Mammary epithelial cell (primary cell): ENCODE measurements at places on chromosomes 5 and 9. TPM values are rescaled to one million over a fixed set of nuclear protein-coding genes. Genes with fewer than 3 reads are reported as not detected.
A peak's percentile ranks its signal among the peaks of the same experiment; 100 is the strongest.

GRCh38 chr9:89912605-89912953 lies 307.8 kb downstream of the GADD45G start:
- DNase-seq, result no peak

GRCh38 chr9:113612828-113613227 lies 149.3 kb downstream of the RGS3 start:
- no peak for DNase-seq

DNA sequence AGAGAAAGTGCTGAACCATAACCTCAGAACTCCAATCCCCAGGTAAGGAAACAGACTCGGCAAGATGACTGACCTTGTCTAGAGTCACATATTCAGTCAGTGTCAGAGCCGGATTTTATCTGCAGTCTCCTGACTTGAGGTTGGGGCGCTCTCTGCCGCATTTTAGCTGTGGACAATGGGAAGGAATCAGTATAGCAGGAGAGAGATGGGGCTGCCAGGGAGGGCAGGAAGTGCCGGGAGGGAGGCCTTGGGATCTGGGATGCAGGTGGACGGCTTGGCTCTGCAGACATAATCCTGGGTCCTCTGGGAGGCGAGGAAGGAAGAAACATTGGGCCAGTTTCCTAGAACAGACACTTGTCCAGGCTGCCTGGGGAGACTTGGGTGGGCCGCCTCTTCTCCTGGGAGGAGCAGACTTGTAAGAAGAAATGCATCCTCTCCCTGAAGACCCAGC lies 39.7 kb upstream of the COL15A1 start:
- DNase-seq, result no peak

DNA sequence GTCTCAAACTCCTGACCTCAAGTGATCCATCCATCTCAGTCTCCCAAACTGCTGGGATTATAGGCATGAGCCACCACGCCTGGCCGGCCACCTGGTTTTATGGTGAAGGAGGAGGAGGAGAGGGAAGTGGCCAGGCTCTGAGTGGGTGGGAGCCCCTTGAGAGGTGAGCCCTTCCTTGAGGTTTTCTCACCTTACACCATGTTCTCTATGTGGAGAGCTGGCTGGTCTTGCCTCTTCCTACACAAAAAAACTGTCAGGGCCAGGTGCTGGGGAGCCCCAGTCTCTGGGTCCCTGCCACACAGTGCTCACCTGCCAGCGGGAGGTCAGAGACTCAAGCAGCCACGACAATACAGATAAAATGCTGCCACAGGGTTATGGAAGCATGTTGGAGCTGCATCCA lies 18.1 kb downstream of the SWI5 start:
- no peak for DNase-seq

- no peak for DNase-seq
These were observed 3.7 kb upstream of the B4GALT7 start for GRCh38 chr5:177595991-177596774.

DNA sequence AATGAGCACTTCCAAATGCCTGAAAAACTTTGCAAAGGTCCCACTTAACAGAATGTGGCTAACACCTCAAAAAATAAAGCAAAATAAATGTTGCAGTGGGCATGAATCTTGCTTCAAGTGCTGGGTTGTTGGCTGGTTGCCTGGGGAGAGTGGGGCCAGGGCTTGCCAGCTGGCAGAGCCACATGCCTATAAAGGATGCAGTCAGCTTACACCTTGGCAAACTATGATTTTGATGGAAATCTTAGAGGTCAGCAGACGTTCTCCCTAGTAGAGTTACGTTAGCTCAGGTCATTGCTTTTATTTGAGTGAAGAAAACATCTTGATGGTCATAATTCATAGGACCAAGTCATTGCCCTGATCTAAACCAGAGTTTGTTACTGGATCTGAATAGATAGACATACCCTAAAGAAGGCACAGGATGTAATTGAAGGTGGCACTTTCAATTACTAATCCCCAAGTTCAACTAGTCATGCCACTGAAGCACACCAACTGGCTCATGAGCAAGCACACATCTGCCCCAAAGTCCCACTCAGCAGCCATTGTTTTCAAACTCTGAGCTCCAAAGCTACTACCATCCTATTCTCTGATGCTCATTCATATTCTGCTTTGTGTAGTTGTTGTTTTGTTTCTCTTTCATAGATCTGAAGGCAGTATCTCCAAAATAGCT lies 51.2 kb upstream of the ZSWIM6 start:
- peak; percentile 54 for DNase-seq

DNA sequence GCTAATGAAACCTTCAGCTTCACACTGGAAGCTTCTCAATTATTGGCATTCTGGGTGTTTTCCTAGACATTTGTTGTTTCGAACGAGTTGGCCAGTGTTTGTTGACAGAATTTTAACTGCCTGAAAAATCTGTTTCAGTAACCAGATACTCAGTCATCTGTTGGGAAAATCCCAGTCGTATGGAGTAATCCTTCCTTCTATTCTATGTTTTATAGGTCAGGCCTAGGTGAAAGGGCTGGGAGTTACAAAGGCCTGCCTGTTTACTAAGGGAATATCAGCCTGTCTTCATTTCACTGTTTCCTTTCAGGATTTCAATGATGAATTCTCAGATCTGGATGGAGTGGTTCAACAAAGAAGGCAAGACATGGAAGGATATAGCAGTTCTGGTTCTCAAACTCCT lies 59.9 kb downstream of the GRAMD2B start:
- DNase-seq, result peak; percentile 54

- DNase-seq, result peak; percentile 57
These were observed 9.3 kb downstream of the TLE1 start for GRCh38 chr9:81680006-81680405.

GRCh38 chr5:6602441-6602840 lies 30.4 kb downstream of the NSUN2 start:
- no peak for DNase-seq

DNA sequence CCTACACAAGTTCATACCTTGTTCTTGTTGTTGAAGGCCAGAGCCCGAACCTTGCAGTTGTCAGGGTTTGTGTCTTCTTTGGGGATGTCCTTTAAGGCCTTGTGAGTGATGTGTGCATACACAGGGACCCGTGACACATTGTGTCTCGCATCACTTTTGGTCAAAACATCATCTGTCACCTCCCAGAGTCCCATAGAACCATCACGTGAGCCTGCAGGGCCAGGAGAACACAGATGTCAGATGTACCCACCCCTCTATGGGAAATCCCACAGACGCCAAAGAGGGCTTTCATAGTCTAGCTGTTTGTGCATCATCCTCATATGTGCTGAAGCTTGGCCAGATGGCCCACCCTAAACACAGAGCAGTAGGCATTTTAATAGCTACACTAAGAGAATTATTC lies 28.2 kb downstream of the DCAF12 start:
- DNase-seq, result no peak

DNA sequence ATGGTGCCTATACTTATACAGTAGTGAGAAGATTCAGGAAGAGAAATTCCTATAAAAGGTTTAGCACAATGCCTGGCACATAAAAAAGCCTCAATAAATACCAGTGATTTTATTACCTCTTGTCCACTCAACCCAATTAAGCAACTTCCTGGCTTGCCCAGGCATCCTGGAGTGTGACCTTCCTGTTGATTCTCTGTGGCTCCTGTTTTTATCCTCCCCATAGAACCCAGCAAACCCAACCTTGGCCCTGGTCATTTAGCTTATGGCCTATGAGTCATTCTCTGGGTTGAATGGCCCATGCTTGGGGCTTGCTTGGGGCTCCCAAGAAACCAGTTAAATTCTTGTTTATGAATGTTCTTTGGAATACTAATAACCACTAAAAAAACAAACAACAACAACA lies 21.4 kb upstream of the SPARC start:
- DNase-seq, result no peak

GRCh38 chr9:89454498-89455355 lies 43.2 kb downstream of the SEMA4D start:
- no peak for DNase-seq

DNA sequence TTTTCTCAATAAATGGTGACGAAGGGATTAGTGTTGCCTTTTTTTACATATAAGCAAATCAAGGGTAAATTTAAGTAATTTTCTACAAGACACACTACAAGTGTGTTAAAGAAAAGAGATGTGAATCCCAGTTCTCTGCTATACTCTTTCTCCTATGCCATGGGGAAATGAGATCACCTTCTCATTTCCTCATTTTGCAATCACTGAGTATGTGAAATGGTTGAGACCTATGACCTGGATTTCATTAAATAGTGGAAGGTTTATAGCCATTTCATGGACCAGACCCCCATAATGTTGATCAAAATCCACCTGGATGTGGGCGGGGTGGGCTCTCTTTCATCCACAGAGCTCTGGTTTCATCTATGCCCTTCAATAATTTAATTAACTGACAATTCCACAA lies 66.9 kb upstream of the SLIT3 start:
- no peak for DNase-seq

- peak; percentile 55 for DNase-seq
These were observed 4.4 kb upstream of the TMEM268 start for GRCh38 chr9:114606597-114607207.

- DNase-seq, result no peak
These were observed 57.6 kb upstream of the SH3GL2 start for GRCh38 chr9:17521100-17521855.

Gene TMEM174
- not detected for total RNA-seq

Gene FIBCD1
- 3.0 and 3.3 TPM in 2 replicates for total RNA-seq

Gene ZFP62
- 17.5 TPM for total RNA-seq

Gene ARID3C
- total RNA-seq, result 0.17 TPM

Gene PCDH12
- total RNA-seq, result 0.17 TPM

Gene IFNK
- total RNA-seq, result not detected in 2 replicates
